ENCODE measurements at places on chromosomes 11 and 22.

DNA sequence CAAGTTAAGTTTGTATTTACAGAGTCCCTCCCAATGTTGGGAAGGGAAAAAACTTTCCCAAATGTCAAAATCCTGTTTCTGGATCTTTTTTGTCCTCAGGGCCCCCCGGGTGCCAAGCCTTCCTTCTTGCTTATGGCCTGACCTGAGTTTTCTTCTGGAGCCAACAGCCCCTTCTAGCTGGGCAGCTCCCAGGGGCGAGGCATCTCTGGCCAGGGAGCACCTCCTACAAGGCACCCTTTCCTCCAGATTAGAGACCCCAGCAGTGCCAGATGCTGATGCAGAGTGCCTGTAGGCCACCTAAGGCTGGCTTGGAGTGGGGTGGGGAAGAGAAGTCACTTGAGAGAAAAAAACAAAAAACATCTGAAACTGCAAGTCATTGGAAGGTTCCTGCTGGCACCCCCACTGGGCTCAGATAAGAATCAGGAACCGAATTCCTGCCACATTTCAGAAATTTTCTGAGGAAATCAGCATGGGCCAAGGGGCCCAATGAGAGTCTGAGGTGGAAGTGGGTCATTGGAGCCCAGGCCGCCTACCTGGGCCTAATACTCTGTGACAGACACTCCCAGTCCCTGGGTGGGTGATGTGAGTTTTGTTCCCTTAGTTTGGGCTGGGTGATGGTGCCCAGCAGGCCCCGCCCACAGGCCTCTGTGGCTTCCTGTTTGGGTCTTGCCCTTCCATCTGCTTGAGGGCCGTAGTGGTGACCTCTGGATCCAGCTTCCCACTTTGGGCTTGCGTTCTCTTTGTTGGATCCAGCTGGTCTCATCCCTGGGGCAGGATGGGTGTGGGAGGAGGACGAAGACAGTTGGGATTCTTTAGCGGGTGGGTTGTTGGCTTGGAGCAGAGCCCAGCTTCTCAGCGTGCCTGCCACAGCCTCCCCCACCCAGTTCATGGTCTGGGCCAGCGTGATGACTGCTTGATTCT, 40.6 kb downstream of the PARVA start:
- no peak for DNase-seq

DNA sequence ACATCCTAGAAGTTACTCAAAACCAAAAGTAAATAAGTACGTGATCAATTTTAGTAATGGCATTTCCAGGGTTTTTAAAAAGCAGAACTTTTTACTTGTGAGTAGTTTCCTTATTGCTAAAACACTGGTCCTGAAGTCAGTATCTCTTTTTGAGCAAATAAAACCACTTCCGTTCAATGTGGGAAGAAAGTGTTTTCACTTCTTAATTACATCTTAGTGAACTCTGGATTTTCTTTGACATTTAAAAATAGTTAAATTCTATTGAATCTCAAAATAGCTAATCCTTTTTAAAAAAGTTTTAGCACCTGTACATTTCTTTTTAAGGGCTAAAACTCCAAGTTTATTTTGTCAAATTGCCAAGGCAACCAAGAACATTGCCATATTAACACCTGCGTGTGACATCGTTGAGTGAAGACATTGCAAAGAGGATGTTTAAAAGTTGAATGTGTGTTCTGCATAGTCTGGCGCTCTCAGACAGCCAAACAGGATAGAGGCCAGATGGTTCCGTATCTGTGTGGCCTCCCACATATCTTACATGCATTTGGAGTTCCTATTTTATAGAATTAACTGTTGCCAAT, 17.2 kb upstream of the OR5B21 start:
- no peak for DNase-seq

DNA sequence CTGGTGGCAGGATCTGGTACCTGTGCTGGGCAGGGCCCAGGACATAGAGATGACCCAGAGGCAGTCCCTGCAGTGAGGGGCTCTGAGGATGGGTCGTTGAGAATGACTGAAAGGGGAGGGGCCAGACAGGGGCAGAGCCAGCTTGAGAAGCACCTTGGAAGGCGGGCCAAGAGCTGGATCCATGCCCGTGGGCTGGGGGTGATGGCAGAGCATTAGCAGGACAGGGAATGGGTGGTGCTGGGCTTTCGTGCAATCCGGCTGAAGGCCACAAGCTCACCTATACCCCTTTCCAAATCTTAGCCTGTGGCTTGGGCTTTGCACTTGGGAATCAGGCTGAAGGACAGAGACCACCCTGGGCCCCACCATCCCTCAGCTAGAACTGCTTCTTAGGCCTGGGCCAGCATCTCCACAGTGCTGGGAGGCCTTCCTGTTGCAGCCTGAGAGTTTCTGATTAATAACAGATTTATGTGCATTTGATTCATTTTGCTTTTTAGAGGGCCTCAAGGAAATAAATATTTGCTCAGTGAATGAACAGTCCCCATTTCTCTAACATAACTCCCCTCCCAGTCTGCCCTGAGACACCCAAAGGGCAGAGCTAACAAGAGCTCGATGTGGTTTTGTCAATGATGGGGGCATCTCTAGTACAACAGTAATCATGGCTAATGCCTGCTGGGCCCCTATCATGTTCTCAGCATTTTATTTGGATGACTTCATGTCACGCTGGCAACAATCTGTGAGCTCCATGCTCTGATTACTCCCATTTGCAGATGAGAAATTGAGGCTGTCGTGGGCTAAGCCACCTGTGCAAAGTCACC, 39.3 kb downstream of the RIBC2 start:
- DNase-seq, result no peak

DNA sequence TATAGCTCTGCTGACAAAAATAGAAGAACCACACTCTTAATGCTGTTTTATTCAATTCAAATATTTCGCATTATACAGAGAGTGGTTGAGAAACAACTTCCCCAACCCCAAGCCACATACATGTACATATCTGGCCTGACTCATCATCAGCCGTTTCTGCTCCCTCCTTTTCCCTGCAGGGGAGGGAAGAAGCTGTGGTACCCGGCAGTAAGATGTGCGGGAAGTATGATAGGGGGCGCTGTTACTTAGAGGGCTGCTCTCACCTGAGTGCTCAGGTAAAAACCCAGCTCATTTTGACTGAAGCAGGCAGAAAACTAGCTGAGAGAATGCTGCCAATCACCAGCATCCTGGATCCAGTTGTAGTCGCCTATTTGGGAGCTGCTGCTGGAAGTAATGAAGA, 85.5 kb downstream of the NELL1 start:
- DNase-seq, result no peak

DNA sequence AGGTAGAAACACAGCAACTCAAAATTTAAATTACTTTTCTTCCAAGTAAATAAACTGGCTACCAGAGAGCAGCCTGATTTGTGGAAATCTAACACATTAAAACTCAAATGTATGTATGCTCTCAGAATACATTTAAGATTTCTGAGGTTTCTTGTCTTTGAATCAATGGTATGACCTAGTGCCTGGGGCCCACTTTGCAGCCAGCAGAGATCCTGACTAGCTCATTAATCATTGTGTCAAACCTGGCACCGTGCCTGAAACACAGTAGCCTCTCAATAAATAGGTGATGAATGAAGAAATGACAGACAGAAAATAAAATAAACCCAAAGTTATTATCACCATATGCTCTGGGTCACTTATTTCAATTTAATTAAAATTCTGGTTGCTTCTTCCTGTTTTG, 176.2 kb upstream of the FAT3 start:
- no peak for DNase-seq

GRCh38 chr11:118635642-118636041, 28.2 kb downstream of the PHLDB1 start:
- no peak for DNase-seq

GRCh38 chr11:59141673-59142460, 789 bp upstream of the FAM111A start:
- DNase-seq, result no peak

- DNase-seq, result no peak
Measured at GRCh38 chr11:38182126-38182866, 1584.3 kb upstream of the RAG2 start.

DNA sequence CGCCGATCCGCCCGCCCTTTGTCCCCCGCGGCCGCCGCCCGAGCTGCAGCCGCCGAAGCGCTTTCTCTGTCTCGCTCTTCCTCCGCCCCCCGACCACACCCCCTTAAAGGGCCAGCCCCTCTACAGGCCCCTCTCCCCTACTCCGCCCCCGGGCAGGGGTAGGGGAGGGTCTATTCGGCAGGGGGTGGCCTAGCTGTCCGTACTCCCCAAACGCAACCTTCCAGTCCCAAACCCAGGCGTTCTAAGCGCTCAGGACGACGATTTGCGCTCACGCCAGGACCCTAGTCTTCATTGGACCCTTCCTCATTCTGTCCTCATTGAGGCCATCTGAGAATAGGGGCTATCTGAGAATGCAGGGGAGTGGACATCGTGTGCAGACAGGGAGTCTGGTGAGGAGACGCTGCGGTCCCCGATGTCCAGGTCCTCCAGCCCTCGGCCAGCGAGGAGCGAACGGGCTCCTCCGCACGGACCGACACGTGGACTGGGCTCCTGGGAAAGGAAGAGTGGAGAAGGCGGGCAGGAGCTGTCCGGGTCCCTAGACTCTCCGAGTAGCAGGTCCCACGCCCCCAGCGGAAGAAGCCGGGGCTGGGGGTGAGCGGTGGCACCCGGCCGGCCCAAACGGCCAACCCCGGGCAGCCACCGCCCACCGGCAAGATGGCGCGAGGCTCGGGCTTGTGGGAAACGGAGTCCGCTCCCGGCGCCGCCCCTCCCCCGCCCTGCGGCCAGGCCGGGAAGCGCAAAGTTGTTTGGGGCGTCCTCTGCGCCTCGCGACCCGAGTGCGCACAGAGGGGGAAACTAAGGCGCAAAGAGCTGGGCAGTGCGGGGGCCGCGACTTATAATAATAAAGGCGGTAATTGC, at the start of gene PPP1R14B:
Gene PPP1R14B, minus strand, starts transcription at position 73 of the 858 bp plus-strand sequence. CDS start 270 bp downstream, outside the sequence.
- DNase-seq, result no peak

GRCh38 chr11:64519541-64519940, 71.5 kb upstream of the SLC22A12 start:
- no peak for DNase-seq

GRCh38 chr11:114131461-114131864, 72.0 kb downstream of the ZBTB16 start:
- no peak for DNase-seq

GRCh38 chr11:86681483-86681756, 9.0 kb upstream of the ME3 start:
- DNase-seq, result no peak

DNA sequence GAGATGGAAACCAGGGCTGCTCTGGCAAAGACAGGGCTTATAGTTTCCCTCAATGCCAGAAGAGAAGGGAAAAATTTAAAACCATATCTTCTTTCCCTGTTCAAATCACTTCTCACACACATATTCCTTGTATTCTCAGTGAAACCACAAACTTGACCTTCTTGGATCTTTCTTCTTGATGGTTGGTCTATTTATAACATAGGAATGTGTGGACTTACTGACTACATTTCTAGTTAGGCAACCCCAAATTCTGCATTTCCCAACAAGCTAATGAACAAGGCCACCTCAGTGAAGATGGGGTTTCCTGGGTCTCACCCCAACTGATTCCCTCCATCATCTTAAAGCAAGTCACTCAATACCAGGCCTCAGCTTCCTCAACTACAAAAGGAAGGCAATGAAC, 3.8 kb upstream of the QSER1 start:
- DNase-seq, result no peak

GRCh38 chr11:44434191-44434590, 124.3 kb upstream of the ALX4 start:
- no peak for DNase-seq

DNA sequence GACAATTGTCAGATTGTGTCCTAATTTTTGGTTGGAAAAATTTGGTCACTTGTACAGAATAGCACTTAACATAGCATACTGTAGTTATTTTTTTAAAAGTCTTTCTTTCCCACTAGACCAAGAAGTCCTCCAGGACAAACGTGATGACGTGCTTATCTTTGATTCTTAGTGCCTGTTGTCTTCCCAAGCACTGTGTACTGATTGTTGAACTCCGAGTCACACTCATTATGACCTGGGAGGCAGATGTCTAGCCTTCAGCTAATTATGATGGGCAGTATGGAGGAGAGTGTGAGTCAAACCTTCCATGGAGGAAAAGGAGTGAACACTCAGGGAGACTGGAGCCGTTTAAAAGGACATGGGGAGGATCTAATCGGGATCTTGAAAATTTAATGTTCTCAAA, 119.8 kb downstream of the SPON1 start:
- no peak for DNase-seq

- DNase-seq, result no peak
Measured at GRCh38 chr11:14323118-14323676, 35.8 kb downstream of the RRAS2 start.

- DNase-seq, result no peak
Measured at GRCh38 chr11:12159351-12160099, 49.1 kb downstream of the MICAL2 start.

- DNase-seq, result no peak
Measured at GRCh38 chr11:7281079-7281478, 29.4 kb downstream of the SYT9 start.

DNA sequence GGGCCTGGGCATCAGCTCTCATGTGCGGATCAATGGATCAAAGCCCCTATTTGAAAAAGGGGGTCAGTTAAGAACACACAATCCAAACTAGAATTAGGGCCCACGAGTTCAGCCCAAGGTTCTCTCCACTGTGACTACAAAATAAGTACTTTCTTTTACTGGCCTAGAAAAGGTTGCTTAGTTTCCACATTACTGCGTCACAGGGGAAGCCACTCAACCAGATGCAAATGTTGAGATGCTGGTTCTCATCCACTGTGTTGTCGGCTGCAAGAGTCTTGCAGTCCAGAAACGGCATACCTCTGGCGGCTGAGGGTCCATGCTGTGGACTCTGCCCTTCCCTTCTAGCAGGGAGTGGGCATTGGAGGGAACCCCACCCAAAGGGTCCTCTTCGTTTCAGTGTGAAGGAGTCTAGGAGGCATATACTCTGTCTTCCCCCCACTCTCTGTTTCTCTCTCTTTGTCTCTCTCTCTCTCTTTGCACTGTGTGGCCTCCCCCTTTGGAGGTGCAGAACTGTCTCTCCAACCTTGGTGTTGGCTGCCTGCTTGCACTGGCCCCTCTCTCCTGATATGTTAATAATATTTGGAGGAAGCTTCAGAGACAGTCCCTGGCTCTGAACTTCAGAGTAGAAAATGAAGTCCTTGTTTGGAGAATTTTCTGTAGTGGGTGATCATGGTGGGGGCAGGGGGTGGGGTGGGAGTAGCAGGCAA, 99.0 kb upstream of the NNMT start:
- no peak for DNase-seq

- no peak for DNase-seq
Measured at GRCh38 chr11:10388101-10388500, 67.0 kb upstream of the AMPD3 start.

DNA sequence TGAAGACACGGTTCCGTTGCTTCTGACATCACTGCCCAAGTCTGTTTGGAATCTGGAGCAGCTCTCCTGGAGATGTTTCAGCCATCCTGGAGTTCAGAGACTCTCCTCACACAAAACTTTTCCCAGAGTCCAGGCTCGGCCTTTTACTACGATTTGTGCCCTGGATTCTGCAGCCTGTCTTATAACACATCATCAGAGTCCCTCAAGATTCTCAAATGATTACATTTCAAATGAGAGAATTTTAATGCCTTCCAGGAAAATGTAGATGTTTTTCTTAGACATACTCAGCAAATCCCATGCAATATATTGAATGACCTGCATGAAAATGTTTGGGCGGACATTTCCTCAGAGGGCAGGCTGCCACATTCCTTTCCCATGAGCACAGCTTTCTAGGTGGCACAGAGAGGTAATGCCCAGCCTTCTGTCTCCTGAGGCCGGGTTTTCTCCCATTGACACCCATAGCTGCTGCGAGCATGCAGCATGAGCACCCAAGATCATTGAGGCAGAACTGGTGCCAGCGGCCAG, 129.1 kb downstream of the SNX19 start:
- no peak for DNase-seq

Measured in stimulated activated CD4-positive, alpha-beta T cell treated with anti-CD3 and anti-CD28 coated beads, Interleukin-1b, Interleukin-23, amount 100 ng/mL, for 24 hours (primary cell).